ENCODE measurements at places on chromosomes 11 and 22.

- DNase-seq: no peak
Measured at GRCh38 chr11:31687256-31687655, 123.9 kb downstream of the PAX6 start.

DNA sequence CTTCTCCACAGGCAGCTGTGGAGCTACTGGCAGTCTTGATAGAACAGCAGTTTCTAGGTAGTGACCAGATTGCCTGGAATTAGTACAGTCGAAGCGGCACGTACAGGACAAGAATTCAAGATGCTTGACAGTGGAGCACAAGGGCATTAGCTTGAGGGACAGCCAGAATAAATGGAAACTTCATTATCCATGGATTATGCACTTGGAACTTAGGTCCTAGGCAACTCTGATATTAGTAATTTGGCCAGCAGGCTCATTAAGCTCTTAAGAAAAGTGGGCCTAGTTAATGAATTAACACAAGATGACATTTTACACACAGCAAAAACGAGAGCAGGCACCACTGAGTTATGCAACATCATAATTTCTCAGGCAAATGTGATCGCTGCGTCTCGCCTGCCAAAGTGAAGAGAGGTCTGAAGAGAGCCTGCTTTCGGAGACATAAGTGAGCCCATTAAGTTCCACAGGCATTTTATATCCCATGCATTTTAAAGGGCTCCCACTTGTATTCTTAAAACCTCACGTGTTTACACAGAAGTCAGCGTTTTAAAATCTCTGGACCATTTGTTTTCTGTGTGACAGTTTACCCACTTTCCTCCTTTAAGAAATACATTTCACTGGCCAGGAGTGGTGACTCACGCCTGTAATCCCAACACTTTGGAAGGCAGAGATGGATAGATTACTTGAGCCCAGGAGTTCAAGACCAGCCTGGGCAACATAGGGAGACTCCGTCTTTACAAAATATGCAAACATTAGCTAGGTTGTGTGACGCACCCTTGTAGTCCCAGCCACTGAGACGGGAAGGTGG lies 66.2 kb downstream of the COMMD9 start:
- no peak for DNase-seq

DNA sequence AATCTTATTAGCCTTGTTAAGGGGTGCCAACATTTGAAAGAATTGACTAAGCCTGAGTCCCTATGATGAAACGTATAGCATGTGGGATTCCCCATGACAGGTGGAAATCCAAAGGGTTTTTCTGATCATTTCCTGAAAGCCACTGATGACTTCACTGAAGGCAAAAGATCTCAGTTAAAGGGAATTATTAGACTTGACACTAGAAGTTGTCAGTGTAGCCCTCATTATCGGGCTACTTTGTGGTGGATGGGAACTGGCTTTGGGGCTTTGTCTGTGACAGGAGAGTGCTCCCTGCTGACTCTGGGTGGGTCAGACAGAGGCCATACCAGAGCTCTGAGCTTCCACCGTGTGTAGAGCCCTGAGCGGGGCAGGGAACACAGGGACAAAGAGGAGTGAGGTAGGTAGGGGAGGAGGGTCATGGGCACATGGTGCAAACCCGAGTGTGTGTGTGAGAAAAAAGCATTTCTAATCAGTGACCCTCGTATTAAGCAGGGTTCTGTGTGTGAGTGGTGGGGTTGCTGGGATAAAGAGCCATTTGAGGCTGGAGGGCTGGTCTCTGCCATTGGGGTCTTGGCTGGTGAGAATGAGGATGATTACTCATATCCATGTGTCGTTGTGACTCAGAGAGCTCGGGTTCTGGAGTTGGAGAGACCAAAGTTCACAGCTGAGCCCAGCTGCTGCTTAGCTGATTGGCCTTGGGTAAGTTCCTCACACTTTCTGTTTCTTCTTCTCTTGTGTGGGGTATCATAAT lies 101.1 kb downstream of the GRIK4 start:
- no peak for DNase-seq

DNA sequence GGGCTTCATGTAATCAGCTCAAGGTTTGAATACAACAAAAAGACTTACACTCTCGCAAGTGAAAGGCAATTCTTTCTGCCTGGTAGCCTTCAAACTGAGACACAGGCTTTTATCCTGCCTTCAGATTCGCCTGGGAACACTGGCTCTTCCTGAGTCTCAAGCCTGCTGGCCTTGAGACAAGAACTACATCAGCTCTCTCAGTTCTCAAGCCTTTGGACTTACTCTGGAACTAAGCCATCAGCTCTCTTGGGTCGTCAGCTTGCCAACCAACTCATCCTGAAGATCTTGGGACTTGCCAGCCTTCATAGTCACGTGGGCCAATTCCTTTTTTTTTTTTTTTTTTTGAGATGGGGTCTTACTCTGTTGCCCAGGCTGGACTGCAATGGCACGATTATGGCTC lies 35.7 kb upstream of the LRRC10B start:
- DNase-seq: no peak

DNA sequence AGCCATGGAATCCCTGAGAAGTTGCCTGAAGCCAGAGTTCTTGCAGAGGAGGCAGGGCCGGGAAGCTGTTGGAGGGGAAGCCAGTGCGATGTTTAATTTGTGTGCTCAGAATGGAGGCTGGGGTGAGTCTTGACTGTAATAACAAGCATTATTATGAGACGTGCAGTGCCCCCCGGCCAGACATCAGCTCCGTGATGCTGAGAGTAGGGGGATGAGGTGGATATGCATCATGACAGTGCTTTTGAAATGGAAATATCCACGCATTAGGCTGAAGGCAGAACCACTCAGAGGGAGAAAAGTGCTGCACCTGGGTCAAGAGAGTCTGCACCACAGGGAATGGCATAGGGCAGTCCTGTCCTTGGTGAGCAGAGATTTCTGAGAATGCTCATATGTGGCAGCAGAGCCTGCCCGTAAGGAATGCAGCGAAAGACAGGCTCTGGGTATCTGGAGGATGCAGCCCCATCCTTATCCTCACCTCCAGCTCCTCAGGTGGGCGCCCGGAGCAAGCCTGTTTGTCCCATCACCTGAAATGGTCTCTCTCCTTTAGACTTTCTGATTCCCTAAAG lies 37.6 kb upstream of the SEZ6L start:
- DNase-seq: no peak

GRCh38 chr11:3124821-3125220 lies 40.3 kb downstream of the OSBPL5 start:
- DNase-seq: no peak

DNA sequence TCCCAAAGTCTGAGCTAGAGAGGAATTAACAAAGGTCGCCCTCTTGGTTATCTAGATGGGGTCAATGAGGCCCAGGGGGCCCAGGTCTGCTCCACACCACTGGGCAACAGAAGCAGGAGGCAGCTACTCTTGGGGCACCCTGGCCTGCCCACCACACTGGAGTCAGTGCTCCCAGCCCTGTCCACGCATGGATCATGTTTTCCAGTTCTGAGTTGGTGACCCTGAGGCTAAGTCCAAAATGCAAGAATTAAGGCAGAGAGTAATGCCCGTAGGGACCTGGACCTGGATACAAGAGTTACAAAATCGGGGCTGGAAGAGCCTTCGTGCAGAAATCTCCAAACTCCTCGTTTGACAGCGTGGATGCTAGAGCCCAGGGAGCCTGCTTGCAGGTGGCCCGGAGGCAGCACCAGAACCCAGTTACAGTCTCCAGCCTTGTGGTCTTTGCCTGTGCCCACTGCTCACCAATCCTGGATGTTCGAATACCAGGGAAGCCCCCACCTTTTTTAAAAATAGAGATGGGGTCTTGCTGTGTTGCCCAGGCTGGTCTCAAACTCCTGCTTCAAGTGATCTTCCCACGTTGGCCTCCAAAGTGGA lies 6.1 kb upstream of the THRSP start:
- no peak for DNase-seq

DNA sequence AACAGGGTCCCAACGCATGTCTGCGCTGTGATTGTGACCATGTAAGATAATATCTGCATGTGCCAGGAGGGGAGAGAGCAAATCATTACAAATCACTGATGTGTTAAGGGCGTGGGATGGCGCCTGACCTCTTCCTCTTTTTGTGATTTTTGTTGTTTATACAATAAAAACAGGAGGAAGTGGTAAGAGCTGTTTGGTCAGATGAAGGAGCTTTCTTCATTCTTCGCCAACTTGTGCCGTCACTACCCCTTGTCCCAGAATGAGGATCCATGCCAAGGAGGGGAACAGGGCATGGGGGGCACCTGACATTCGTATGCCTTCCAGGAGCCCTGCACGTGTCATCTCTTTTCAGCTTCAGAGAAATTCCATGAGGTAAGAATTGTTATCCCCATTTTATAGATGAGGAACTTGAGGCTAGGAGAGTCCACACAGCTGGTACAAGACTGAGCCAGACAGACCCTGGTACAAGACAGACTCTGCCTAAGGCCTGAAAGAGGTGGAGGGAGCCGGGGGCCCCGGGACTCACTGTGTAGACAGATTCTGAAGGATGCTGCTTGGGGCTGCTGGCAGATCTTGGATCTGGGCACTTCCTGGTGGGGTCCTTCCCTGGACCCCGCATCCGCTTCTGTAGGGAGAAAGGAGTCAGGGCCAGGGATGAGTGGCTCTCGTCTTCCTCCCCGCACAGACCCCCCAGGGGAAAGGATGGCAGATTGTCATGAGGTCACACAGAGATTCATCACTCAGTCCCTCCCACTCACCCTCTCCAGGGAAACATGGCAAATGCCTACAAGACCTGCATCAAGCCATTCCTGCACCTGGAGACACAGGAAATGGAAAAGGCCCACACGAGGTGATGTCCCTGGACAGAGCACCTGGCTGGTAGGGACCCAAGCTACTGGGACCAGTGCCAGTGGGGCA lies 34.6 kb downstream of the NFAM1 start:
- DNase-seq: no peak

Measured in iPS DF 19.7 (cell line).